ENCODE measurements at places on chromosomes 2 and 18.

DNA sequence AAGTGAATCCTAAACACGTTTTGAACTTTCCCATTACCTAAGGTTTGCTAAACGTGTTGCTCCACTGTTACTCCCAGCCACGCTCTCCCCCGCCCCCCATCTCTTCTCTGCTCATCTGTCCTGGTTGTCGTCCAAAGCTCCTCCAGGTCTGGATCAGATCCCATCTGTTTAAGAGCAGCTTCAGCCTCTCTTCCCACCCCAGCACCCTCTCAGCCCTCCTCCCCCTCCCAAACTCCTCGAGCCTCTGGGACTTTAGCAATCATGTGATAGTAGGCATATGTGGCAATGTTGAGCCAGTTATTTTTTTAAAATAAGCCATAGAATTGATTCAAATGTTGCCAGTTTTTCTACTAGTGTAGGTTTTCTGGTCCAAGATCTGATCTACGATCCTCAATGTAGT is 20.0 kb upstream of the LPIN1 start:
- DNase-seq: peak; percentile 91

GRCh38 chr2:28716265-28716865 is 35.3 kb upstream of the PPP1CB start:
- DNase-seq: peak; percentile 67

- no peak for DNase-seq
Observed at GRCh38 chr2:51218047-51218446, 186.1 kb upstream of the NRXN1 start.

DNA sequence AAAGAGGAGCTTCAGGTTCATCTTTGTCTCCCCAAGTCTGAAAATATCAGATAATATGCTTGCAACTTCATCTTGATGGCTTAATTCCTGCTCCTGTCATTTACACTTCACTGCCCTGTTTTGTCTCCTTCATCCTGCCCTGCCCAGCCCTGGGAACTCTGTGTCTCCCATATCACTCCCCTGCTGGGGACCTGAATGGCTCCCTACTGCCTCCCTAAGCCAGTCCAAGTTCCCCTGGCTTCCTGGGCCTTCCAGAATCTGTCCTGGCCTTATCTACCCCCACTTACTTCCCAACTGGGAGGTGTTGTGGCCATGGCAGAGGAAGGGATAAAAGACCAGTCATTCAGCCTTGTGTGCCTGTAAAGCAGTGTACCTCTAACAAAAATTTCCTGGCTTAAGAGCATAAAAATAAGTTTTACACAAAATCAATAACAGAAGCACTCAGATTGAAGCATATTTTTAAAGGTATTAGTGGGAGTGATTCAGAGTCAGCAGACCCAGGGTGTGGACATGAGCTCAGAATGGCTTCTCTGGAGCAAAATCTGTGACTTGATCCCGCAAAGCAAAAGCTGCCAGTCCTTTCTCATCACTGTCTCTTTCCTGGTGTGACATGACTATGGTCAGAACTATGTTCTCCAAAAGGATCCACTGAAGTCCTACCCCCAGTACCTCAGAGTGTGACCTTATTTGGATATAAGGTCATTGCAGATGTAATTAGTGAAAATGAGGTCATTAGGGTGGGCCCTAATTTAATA is 59.1 kb downstream of the INO80C start:
- no peak for DNase-seq

- DNase-seq: no peak
Observed at GRCh38 chr18:54184836-54185235, 39.6 kb downstream of the MBD2 start.

DNA sequence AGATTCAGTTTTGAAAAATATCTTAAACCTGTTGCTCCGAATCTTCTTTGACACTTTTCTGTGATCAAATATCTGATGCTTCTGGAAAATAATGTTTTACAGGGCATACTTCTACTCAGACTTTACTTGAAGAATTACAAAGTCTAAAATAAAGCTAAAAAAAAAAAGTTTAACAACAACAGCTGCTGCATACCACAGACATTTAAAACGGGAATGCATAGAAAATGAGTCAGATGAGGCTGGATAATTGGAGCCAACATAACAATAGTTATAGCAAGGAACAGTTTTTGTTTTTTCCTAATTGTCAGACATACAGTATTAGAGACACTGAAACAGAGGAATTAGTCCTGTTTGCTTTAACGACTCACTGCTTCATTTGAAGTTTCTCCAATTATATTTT is 1090.2 kb downstream of the SUCLG1 start:
- no peak for DNase-seq

GRCh38 chr18:12862874-12863482 is 21.1 kb downstream of the PTPN2 start:
- no peak for DNase-seq

All from thyroid gland (tissue), 4 donors.